CD4-positive, CD25-positive, alpha-beta regulatory T cell (primary cell): ENCODE measurements at places on chromosomes 11 and 22. TPM values are rescaled to one million over a fixed set of nuclear protein-coding genes. Genes with fewer than 3 reads are reported as not detected.

The SAC3D1 gene
- total RNA-seq, result 4.2 TPM

- no peak for DNase-seq
Measured at GRCh38 chr22:37792494-37792893, 15.2 kb upstream of the GCAT start.

The APOBEC3A gene
- total RNA-seq, result not detected

The ARHGAP20 gene
- total RNA-seq, result not detected
